Prostate gland (tissue), 2 donors: ENCODE measurements at places on chromosomes 12 and 14. TPM values are rescaled to one million over a fixed set of nuclear protein-coding genes. Genes with fewer than 3 reads are reported as not detected.

DNA sequence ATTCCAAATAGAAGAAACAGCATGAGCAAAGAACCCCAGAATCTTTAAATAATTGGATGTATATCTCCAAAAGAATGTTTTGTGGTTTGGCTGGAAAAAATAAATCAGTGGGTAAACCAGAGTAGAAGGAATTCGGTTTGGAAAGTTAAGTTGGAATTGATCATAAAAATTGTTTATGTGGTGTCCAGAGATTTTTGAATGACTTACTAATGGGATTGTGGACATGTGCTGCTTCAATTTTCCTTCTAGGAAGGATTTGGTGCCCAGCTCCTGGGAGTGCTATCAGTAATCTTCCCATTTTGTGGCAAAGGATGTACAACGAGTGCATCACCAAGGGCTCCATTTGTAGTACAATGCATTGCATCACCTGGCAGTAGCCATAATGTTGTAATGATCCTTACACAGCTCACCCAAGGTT is 224.8 kb downstream of the SLC16A7 start:
- H3K4me1 ChIP-seq = no peaks in the 10 kb centered on the region
- H3K27ac ChIP-seq = no peak overlapping the region
- no peaks in the 10 kb centered on the region for H3K36me3 ChIP-seq
- H3K4me3 ChIP-seq = no peak overlapping the region
- no peaks in the 10 kb centered on the region for H3K27me3 ChIP-seq

DNA sequence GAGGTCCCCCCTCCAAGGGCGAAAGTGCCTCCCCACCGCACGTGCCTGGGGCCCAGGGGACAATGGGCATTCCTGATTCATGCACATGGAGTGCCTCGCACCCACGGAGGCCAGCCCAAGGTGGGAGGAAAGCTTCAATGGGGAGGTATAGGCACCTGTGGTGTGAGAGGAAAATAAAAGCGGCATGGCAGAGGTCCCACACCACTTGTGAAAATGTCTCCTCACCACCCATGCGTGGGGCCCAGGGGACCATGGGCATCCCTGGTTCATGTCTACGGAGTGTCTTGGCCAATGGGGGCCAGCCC is 384.7 kb downstream of the ALG10 start:
- H3K27me3 ChIP-seq = no peaks in the 10 kb centered on the region
- no peaks in the 10 kb centered on the region for H3K4me1 ChIP-seq
- no peak for DNase-seq
- H3K27ac ChIP-seq = no peak overlapping the region

- H3K4me1 ChIP-seq = no peaks in the 10 kb centered on the region
- DNase-seq = no peak
These were observed at the start of gene ZNF705A for GRCh38 chr12:8156845-8157244. Gene ZNF705A, plus strand, starts transcription at chr12:8157015. Its CDS starts 15,611 bp downstream, at chr12:8172626.

GRCh38 chr14:70354204-70354603 is 5.3 kb downstream of the COX16 start:
- H3K36me3 ChIP-seq = no peaks in the 10 kb centered on the region
- no peak for DNase-seq
- no peaks in the 10 kb centered on the region for H3K27me3 ChIP-seq

DNA sequence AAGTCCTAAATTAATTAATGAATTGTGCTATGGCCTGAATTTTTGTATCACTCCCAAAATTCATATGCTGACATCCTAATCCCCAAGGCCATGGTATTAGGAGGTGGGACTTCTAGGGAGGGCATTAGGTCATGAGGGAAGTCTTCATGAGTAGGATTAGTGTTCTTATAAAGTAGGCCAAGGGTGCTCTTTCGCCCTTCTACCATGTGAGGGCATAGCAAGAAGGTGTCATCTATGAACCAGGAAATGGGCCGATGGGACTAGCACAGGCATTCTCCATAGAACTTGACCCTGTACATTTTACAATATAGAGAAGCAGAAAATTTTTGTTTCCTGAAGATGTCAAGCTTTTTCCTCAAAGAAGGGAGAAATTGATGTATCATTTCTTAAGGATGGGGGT is 12.5 kb downstream of the SYT10 start:
- no peaks in the 10 kb centered on the region for H3K4me1 ChIP-seq
- no peaks in the 10 kb centered on the region for H3K36me3 ChIP-seq
- H3K27ac ChIP-seq = no peak overlapping the region
- H3K4me3 ChIP-seq = no peak overlapping the region

GRCh38 chr12:90428465-90428864 is 526.5 kb downstream of the CCER1 start:
- H3K4me1 ChIP-seq = peaks cover 4% of the 10 kb centered on the region
- no peak overlapping the region for H3K4me3 ChIP-seq
- no peaks in the 10 kb centered on the region for H3K27me3 ChIP-seq
- no peak overlapping the region for H3K27ac ChIP-seq
- no peak for DNase-seq
- no peaks in the 10 kb centered on the region for H3K36me3 ChIP-seq

DNA sequence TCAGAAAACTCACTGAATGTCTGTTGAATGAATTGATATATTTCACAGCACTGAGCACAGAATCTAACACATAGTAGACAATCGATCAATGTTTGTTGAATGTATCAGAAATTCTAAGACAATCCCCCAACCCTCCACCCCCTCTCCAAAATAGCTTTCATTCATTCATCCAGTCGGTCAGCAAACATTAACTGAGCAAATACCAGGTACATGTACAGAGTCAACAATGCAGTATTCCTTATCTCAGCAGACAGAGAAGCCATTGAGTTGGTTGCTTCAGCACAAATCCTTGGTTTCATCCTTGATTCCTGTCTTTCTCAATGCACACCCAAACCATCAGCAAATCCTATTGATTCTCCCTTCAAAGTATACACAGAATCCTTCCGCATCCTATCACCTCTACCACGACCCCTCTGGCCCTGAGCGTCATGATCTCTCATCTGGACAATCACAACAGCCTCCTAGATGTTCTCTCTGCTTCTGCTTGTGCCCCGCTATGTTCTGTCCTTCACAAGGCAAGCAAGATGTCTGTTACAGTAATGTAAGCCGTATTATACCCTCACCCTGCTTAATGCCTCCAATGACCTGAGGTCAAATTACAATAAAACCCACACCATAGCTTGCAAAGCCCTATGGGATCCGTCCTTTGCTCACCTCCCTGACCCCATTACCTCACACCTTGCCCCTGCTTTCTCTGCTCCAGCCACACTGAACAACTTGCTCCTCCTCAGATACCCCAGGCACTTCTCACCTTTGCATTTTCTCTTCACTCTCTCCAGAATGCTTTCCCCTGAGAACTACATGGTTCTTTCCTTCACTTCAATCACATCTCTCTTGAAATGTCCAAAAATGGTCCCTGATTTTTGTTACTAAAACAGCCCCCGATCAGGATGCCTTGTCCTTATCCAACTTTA is 738.1 kb upstream of the TBX3 start:
- H3K36me3 ChIP-seq = no peaks in the 10 kb centered on the region
- H3K4me1 ChIP-seq = no peaks in the 10 kb centered on the region
- no peaks in the 10 kb centered on the region for H3K27me3 ChIP-seq
- no peak for DNase-seq
- no peak overlapping the region for H3K4me3 ChIP-seq

DNA sequence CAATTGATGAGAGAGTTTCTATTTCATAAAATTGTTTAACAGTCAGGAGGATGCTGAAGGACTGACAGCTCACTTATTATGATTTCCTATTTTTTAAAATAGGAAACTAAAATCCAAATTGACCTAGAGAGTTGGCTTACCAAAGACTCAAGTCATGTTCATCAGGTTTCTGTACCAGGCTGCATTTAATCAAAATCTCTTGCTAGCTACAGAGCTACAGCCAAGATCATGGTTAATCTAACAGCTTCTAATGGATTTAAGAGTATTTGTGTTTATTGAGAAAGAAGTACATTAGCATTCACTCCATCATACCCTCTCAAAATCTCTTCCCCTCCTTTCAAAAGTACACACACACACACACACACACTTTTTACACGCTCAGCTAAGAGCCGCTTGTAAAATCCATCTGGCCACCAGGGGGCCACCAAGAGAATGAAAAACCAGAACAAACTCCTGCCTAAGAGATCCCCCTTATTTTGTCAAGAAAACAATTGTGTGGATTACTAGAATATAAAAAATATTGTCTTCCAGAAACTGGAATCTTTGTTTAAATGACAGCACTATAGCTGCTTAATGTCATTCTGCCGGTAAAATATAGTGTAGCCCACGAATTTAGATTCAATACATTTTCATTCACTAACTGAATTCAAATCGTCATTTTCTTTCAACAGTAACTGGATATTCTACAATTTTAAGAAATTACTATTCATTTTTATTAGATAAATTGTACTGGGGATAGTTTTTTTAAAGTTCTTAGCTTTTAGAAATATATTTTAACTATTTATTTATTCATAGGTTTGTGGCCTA is 334.0 kb downstream of the BTG1 start:
- no peaks in the 10 kb centered on the region for H3K27me3 ChIP-seq
- no peaks in the 10 kb centered on the region for H3K36me3 ChIP-seq
- peak; percentile 50 for DNase-seq
- no peak overlapping the region for H3K27ac ChIP-seq

DNA sequence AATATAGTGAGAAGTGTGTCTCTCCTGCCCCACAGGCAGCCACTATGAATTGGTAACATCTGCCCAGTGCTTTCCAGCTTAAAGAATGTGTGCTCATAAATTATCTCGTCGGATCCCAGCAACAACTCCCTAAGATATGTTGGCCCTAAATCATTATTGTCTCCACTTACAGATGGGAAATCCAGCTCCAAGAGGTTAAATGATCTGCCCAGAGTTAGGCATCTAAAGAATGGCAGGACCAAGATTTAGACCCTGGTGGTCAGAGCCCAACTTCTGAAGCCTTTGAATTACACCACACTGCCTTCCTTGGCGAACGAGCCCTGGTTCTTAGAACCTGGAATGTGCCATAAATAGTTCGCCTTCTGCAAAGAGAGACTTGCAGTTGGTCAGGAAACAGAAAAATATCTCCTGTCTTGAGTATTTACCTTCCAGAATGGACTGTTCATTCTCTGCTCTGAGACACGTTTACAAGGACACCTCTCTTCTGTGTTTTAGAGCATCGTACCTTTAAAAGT is 20.1 kb upstream of the PLEK2 start:
- H3K4me1 ChIP-seq = no peaks in the 10 kb centered on the region
- H3K27me3 ChIP-seq = no peaks in the 10 kb centered on the region
- H3K4me3 ChIP-seq = no peak overlapping the region
- DNase-seq = no peak
- H3K27ac ChIP-seq = no peak overlapping the region

- H3K27ac ChIP-seq = no peak overlapping the region
- H3K4me1 ChIP-seq = peaks cover 17% of the 10 kb centered on the region
- no peak for DNase-seq
- peaks cover 13% of the 10 kb centered on the region for H3K36me3 ChIP-seq
- H3K27me3 ChIP-seq = no peaks in the 10 kb centered on the region
These were observed 11.1 kb downstream of the ADCY6 start for GRCh38 chr12:48777501-48778400.

Gene TAS2R8
- not detected for total RNA-seq

Gene CCDC175
- not detected for total RNA-seq

Gene HOXC5
- total RNA-seq = not detected

Gene IL22
- not detected for total RNA-seq

Gene SOAT2
- 0.28 TPM for total RNA-seq

Gene OR6C2
- not detected for total RNA-seq

Gene AHNAK2
- total RNA-seq = 27.2 TPM

Gene PTGER2
- total RNA-seq = 5.4 TPM

Gene ASCL1
- 0.34 TPM for total RNA-seq

Gene MARK3
- total RNA-seq = 115 TPM
